ENCODE measurements at places on chromosomes 5 and 9.

DNA sequence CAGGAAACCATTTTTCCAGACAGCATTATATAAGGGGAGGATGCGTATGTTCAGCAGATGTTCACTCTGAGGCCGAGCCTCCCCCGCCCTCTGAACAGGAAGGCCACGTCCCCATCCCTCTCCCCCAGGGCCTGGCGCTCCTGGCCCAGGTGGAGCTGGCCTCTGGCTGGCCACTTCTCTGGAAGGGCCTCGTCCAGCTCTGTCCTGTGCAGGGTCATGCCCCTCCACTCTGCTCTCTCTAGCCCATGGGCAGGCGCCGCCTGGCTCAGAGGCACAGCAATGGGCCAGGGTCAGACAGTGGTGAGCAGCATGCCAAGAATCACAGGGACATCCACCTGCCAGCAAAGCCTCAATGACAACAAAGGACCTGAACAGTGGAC, 34.2 kb downstream of the ADAMTS2 start:
- H3K27ac ChIP-seq: no peak overlapping the region
- H3K4me1 ChIP-seq: no peaks in the 10 kb centered on the region
- DNase-seq: no peak
- H3K36me3 ChIP-seq: peaks cover 4% of the 10 kb centered on the region

GRCh38 chr5:78253201-78253600, 41.3 kb downstream of the AP3B1 start:
- H3K4me1 ChIP-seq: no peaks in the 10 kb centered on the region
- peaks cover 35% of the 10 kb centered on the region for H3K36me3 ChIP-seq
- H3K27ac ChIP-seq: no peak overlapping the region
- no peak for DNase-seq
- no peaks in the 10 kb centered on the region for H3K27me3 ChIP-seq

DNA sequence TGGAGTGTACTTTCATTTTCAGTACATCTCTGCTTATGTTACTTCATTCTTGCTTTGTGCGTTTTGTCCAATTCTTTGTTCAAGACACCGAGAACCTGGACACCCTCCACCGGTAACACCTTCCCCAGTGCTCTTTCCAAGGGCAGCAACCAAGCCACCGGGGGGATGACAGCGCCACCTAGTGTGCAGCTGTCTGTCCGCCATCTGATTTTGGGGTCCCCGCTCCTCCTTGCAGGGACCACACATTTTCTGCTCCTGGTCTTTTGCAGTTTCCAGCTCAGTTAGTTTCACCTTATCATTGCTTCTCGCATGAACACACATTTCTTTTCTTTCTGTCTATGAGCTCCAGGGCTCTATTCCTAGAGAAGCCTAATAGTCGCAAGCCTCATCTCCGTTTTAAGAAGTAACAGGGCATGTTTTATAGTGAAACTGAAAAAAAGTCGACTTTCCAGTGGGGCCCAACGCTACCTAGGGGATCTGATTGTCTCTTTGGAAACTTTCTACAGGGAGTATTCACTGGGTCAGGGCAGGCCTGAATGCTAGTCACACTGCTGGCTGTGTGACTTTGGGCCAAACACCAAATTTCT, 152.1 kb downstream of the FSTL4 start:
- no peak overlapping the region for H3K27ac ChIP-seq
- no peaks in the 10 kb centered on the region for H3K27me3 ChIP-seq
- peak; percentile 67 for DNase-seq
- H3K4me3 ChIP-seq: no peak overlapping the region

DNA sequence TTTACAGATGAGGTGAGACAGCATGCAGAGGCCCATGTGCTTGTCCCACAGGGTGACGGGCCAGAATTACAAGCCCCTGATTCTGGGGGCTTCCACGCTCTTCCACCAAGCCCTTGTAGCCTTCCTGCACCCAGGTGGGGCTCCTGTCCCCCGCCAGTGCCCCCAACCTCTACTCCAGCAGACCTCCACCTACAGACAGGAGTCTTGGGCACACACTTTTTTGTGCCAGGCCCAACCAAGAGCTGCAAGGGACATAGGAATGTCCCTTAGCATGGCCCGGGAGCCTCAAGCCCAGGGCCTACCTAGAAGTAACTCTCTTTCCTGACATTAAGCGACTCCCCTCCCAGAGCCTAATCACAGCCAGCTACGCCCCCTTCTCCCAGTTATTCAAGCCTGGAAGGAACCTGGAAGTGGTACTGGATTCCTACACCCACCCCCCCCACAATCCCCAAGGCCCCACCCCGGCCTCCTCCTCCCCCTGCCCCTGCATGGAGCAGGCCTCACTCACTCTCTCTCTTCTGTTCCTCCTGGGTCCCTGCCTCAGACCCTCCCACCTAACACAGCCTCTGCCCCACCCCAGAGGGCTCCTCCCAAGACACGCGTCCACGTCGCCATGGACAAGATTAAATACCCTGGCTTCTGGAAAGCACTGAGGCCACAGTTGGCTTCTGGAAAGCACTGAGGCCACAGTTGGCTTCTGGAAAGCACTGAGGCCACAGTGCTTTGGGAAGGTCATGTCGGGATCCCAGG, 30.5 kb downstream of the ADAMTS2 start:
- H3K27me3 ChIP-seq: peaks cover 4% of the 10 kb centered on the region
- no peaks in the 10 kb centered on the region for H3K4me1 ChIP-seq
- no peak overlapping the region for H3K27ac ChIP-seq
- no peaks in the 10 kb centered on the region for H3K36me3 ChIP-seq
- H3K4me3 ChIP-seq: no peak overlapping the region
- DNase-seq: no peak

- no peak within 1 kb of the TSS for H3K27ac ChIP-seq
- H3K27me3 ChIP-seq: peaks cover 54% of the 10 kb centered on the region
- peak within 1 kb of the TSS; percentile 83 for H3K4me3 ChIP-seq
These were observed at the start of gene KCNN2 for GRCh38 chr5:114361724-114362196. Gene KCNN2 (plus strand): TSS chr5:114362070. CDS start chr5:114362140, 70 bp downstream.

- H3K4me3 ChIP-seq: no peak overlapping the region
- H3K27ac ChIP-seq: no peak overlapping the region
- peaks cover 4% of the 10 kb centered on the region for H3K36me3 ChIP-seq
- DNase-seq: no peak
These were observed 16.9 kb upstream of the TNFSF15 start for GRCh38 chr9:114822708-114823107.

DNA sequence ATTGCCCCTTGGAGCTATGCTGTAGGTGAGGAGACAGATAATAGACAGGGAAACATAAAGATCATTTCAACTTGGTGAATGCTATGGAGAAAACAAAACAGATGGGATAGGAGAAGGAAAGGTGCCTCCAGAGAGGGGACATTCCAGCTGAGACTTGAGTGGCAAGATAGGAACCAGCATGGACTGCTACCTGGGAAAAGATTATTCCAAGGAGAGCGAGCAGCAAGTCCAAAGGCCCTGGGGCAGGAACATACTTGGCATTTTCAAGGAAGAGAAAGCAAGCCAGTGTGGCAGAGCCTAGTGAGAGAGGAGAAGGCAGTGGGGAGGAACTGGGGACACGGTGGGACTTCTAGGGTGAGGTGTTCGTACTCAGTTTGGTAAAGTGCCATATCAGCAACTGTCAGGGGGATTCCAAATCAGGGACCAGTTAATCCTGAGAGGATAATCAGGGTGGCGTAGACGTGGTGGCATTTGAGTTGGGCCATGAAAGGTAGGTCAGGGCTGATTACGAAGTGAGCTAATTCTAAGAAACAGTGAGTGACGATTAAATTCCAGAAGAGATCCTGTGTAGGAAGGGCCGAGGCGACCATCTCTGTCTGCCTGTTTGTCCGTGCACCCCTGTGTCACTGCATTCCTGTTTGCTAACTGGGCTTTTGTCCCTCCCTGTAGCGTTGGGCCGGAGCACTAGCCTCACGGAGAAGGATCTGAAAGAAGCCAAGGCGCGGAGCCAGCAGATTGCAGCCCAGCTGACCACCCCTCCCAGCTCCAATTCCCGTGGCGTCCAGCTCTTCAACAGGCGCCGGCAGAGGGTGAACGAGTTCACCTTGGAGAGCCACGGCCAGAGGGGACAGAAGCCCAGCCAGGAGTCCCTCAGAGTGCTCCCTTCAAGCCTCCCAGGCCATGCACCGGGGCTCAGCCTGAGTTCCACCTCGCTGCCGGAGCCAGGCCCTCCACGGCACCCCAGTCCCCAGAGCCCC, 7.1 kb downstream of the SYNPO start:
- no peaks in the 10 kb centered on the region for H3K36me3 ChIP-seq
- no peak overlapping the region for H3K27ac ChIP-seq
- no peaks in the 10 kb centered on the region for H3K4me1 ChIP-seq
- no peaks in the 10 kb centered on the region for H3K27me3 ChIP-seq
- DNase-seq: no peak
- H3K4me3 ChIP-seq: no peak overlapping the region

DNA sequence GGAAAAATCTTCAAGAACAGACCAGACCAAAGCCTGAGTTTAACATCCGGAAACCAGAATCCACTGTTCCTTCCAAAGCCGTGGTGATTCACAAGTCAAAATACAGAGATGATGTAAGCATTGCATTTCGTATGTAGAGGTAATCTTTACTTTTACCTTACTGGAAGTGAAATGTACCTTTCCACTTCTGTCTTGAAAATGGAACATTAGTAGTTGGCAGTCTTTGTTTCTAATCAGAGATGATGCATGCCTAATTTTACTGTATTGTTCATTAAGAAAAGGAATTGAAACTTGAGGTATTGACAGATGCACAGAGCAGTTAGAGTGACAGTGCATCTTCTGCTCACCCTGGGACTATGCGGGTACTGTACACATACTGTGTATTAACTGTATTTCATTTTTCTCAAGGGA, 34.6 kb downstream of the HABP4 start:
- H3K4me1 ChIP-seq: peaks cover 25% of the 10 kb centered on the region
- peak; percentile 11 for DNase-seq
- peak overlapping the region; percentile 15 for H3K4me3 ChIP-seq
- peaks cover 14% of the 10 kb centered on the region for H3K36me3 ChIP-seq
- no peaks in the 10 kb centered on the region for H3K27me3 ChIP-seq

DNA sequence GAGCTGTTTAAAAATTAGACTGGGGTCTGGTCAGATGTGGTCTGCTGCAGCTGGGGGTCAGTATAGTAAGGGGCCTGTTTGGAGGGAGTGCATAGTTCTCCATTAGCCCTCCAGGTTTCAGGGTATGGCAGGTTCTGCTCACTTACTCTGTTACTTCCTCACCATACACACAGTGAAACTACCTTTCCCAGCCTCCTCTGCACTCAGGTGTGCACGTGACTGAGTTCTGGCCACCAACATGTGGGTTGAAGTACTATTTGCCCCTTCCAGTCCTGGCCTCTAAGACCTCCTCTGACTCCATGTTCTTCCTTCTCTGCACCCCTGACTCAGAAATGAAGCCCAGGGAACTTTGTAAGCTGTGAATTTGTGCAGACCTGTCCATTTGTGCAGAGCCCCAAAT, 190.5 kb upstream of the CLINT1 start:
- no peaks in the 10 kb centered on the region for H3K4me1 ChIP-seq
- H3K27ac ChIP-seq: no peak overlapping the region
- H3K4me3 ChIP-seq: no peak overlapping the region

- DNase-seq: no peak
- H3K27me3 ChIP-seq: no peaks in the 10 kb centered on the region
- H3K36me3 ChIP-seq: no peaks in the 10 kb centered on the region
- no peaks in the 10 kb centered on the region for H3K4me1 ChIP-seq
These were observed 185.3 kb downstream of the FAM170A start for GRCh38 chr5:119814655-119815054.

DNA sequence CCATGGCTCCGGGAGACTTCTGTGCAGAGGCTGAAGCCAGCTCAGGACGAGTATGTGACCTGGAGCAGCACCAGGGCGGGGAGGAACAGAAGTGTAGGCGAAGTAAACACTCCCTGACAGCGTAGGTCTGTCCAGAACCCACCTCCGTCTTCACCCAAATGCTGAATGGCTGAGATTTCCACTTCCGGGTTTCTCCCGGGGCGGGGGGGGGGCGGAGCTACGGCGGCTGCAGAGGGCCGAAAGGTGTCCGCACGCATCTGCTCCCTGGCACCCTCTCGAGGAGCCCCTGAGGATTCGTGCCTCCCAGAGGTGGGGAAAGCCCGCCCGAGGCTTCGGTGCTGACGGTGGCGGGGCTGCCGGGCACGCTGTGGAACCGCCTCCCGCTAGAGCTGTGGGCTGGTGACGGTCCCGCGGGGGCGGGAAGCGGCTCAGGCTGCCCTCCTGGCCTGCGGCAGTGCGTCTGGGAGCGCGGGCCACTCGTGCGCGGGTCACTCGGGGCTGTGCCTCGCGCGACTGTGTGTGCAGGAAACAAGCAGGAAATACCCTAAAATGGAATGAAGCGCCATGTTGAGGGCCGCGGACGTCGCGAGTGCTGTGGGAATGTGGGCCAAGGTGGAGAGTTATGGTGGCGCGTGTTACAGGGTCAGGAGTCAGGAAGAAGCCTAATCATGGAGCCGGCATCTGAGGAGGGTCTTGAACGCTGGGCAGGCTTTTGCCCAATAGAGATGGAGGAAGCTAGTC, 1425.4 kb downstream of the FOXD4L5 start:
- peaks cover 4% of the 10 kb centered on the region for H3K36me3 ChIP-seq
- H3K27ac ChIP-seq: no peak overlapping the region
- DNase-seq: peak; percentile 25
- H3K4me3 ChIP-seq: peak overlapping the region; percentile 48
- H3K4me1 ChIP-seq: no peaks in the 10 kb centered on the region

All from activated T-cell treated with anti-CD3 and anti-CD28 coated beads, Interleukin-2, amount 50 U/mL, for 72 hours (primary cell).